ENCODE measurements at places on chromosomes 13 and 19.

- no peak for DNase-seq
These were observed 122.0 kb downstream of the SHISA2 start for GRCh38 chr13:25929816-25930215.

GRCh38 chr19:40719414-40719894, 2.5 kb downstream of the ITPKC start:
- DNase-seq, result no peak

DNA sequence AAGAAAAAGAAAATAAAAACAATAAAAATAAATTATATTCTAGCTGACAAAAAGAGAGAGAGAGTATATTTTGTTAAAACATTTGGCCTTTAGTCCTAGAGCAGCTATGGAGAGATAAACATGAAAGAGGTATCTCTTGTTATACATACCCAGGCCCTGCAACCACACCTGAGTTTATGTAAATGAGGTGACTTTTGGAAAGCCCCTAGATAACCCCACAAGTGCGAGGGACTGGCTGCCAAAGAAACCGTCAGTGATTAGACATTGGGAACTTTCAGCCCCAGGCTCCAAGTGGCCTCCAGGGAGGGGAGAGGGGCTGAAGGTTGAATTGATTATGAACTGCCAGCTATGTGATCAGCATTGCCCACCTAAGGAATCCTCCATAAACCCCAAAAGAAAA, 2.1 kb upstream of the NLRP7 start:
- DNase-seq, result no peak

GRCh38 chr13:46022481-46022880, 30.1 kb downstream of the ZC3H13 start:
- no peak for DNase-seq

DNA sequence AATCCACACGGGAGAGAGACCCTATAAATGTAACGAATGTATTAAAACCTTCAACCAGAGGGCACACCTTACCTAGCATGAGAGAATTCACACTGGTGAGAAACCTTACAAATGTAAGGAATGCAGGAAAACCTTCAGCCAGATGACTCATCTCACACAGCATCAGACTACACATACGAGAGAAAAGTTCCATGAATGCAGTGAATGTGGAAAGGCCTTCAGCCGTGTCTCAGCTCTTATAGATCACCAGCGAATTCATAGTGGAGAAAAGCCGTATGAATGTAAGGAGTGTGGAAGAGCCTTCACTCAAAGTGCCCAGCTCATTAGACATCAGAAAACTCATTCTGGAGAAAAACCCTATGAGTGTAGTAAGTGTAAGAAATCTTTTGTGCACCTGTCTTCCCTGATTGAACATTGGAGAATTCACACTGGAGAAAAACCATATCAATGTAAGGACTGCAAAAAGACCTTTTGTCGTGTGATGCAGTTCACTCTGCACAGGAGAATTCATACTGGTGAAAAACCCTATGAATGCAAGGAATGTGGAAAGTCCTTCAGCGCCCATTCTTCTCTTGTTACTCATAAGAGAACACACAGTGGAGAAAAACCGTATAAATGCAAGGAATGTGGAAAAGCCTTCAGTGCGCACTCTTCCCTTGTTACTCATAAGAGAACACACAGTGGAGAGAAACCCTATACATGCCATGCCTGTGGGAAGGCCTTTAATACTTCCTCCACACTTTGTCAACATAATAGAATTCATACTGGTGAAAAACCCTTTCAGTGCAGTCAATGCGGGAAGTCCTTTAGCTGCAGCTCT, 16.0 kb downstream of the ZNF582 start:
- no peak for DNase-seq

DNA sequence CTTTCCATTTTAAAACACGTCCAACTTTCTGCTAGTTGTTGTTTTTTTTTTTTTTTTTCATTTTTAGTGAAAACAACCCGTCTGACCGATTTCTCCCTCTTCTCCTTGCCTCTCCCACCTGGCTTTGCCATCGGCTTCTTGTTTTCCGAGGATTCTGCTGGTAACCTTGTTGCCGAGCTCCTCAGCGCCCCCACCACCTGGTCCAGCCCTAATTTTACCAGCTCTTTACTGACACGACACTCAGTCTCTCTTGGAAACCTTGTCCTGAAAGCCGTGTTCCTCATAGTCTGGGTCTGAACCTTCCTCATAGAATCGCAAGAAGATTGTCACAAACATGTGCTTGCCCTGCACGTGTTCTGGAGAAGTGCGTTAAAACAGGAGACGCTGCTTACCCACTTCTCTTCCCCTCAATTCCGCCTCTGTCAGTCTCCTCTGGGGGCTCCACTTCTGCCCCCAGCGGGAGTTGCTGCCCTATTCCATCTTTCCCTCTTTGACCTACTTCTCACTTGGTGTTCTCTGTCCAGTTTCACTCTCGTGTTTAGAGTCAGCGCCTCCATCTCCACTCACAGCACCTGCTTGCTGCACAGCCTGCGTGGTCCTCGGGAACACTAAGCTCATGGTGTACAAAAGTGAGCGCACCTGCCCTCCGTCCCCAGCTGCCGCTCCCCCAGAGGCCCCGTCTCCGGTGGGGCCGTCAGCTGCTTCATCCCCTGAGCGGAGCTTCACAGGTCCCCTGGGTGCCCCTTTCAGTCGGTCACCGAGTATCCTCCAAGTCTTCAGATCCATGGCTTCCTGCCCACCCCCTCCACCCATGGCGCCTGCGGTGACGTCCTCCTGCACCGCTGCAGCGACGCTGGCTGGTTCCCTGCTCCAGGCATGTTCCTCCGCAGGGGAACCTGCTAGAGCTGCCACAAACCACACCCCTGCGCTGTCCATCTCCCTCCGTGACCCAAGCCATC, 65.1 kb downstream of the TM9SF2 start:
- DNase-seq, result no peak

- DNase-seq, result no peak
These were observed at the start of gene PRSS57 for GRCh38 chr19:695352-695949. TSS of gene PRSS57 (minus strand) at chr19:695452. CDS start at chr19:695430, 22 bp downstream.

- no peak for DNase-seq
These were observed 4.9 kb upstream of the ZNF808 start for GRCh38 chr19:52522551-52522950.
